ENCODE measurements at places on chromosomes 3 and 15.

DNA sequence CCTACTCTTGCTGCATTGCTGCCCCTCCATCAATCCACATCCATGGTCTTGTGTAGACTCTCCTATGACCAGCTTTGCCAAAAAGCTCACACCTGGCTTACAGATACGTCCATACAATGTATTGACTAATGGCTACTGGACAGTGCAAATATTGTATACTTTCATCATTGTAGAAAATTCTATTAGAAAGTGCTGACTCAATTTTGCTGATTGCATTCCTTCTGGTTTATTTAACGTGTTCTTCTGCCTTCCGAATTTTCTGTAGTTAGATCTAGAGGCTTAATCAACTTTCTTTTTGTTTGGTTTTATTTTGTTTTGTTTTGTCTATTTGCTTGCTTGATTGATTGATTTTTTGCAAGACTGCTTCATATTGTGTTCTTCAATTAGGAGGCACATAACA is 29.8 kb upstream of the CNOT10 start:
- no peak for DNase-seq

GRCh38 chr15:40108061-40108854 is 421 bp downstream of the BMF start:
- DNase-seq = no peak

DNA sequence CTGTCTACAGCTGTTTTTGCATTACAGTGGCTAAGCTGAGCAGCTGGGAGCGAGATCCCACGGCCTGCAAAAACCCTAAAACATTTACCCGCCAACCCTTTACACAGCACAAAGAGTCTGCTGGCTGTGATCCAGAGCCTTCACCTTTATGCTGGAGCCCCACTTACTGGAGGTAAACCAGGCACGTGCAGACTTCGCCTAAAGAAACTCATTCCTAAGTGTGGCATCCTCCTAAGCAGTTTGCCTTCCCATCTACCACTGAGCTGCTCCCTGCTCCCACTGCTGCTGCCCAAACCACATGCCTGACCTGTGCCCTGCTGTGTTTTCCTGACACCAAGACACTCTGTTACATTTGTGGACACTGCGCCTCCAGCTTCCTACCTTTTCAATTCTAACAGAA is 53.0 kb downstream of the CHSY1 start:
- DNase-seq = no peak

- DNase-seq = no peak
Measured at GRCh38 chr3:27746838-27747237, 24.7 kb upstream of the EOMES start.

DNA sequence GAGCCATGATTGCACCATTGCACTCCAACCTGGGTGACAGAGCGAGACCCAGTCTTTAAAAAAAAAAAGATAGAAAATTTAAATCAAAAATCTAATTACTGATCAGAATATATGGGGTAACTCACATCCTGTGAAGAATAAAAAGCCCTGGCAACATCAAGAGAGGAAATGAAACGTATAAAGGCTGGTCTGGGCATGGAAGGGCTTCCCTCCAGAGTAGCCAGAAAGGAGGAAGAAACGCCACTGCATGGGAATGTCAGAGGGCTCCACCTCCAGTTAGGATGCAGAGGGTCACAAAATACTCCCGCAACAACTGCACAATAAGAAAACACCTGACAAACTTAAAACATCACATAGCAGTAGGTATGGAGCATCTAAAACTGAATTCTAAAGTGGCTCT is 4.9 kb upstream of the IQCF1 start:
- no peak for DNase-seq

GRCh38 chr3:106347350-106347749 is 478.5 kb upstream of the CBLB start:
- no peak for DNase-seq

DNA sequence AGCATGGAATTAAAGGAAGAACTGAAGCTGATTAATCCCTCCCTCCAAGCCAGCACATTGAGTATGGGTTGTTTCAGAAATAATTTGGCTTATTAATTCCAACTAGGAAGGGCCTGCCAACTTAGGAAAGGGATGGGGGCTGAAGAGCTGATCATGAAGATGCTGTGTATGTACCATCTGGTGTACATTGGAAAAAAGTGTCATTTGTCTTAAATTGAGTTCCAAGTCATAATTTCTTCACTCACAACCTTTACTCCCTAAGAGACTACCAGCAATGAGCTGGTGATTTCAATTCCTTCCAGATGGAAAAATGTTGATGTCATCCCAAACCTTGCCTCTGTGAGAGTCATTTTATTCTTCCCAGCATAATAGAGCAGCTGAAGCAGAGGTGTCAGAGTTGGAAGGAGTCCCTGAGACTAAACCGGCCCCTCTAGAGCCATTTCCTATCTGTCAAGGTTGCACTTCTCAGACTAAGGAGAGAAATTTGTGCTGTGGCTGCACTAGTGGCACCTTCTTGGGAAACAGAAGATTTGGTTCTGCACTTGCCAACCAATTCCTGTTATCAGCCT is 79.4 kb downstream of the GTPBP8 start:
- no peak for DNase-seq

DNA sequence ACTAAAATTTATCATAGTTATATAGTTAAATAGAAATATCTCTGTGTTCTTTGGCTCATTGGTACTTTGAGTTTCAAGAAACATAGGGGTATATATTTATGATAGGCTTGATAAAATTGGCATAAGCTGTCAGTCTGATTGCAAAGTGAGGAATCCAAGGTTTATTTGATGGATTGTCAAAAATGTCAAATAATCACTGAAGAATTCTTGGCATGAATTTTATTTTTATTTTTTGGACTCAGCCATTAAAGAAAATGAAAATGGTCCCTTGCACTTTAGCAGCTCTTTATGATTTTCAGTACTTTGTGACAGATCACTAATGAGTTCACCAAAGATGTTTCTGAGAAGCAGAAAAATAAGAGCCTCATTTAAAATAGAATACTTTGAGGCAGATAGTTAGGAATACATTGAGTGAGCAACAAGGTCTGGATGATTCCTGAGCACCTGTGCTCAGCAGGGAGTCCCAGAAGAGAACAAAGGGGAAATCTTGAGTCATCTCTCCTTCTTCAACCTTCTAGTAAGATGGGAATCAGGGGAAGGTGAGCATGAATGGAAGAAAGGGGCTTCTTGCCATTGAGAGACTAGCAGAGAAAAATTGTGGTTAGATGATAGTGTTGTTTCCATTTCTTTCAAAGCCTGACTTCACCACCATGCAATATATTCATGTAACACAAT is 85.3 kb upstream of the VEPH1 start:
- DNase-seq = no peak

DNA sequence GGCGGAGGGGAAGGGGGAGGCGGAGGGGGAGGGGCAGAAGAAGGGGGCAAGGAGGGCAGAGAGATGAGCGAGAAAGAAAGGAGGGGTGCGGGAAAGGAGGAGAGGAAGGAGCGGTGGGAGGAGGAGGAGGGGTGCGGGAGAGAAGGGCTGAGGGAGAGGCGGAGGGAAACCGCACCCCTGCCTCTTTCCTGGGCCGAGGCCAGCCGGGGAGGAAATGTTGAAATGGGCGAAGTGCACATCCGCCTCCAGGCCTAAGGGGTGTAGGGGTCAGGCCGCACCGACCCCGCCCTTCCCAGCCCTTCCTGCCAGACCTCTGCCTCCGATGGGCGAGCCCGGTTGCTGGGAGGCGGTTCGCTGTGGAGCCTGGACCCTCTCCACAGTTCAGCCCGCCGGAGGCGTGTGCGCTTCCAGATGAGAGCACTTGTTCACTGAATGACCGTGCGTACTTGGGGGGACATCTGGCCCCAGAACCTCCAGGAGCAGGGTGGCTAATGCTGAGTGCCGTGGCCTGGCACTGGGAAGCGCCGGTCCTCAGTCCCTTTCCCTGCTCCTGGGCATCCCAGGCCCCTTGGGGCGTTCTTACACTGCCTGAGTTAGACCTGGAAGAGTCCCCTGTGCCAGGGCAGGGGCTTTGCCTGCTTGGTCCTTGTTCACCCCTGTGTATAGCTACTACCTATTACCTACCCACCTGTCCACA is 110.3 kb upstream of the KLF13 start:
- DNase-seq = peak; percentile 52

GRCh38 chr15:66673410-66674322 is 28.4 kb upstream of the SMAD6 start:
- no peak for DNase-seq

DNA sequence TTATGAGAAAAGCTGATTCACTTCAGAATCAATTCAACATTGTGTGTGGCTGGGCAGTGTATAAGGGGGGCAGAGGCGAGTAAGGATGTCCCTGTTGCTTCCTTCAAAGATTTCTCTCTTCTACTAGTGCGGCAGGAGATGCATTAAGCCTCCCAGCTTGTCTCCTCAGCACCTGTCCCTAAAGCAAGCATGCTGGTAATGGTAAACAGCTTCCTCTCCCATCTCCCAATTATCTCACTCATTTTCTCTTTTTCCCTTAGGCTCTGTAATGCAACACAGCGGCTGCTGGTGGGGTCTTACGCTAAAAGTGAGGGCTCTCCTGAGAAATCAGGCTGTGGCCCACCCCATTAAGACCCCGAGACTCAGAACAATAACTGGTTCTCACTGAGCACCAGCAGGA is 306.4 kb upstream of the ROPN1 start:
- DNase-seq = no peak

All from putamen (tissue), 1 donor.